ENCODE measurements at places on chromosomes 7 and 10. TPM values are rescaled to one million over a fixed set of nuclear protein-coding genes. Genes with fewer than 3 reads are reported as not detected.

Gene FKBP6
- not detected for total RNA-seq

Gene GCK
- 0.55 TPM for total RNA-seq

Gene GATA3
- not detected for total RNA-seq

Gene UCMA
- not detected for total RNA-seq

DNA sequence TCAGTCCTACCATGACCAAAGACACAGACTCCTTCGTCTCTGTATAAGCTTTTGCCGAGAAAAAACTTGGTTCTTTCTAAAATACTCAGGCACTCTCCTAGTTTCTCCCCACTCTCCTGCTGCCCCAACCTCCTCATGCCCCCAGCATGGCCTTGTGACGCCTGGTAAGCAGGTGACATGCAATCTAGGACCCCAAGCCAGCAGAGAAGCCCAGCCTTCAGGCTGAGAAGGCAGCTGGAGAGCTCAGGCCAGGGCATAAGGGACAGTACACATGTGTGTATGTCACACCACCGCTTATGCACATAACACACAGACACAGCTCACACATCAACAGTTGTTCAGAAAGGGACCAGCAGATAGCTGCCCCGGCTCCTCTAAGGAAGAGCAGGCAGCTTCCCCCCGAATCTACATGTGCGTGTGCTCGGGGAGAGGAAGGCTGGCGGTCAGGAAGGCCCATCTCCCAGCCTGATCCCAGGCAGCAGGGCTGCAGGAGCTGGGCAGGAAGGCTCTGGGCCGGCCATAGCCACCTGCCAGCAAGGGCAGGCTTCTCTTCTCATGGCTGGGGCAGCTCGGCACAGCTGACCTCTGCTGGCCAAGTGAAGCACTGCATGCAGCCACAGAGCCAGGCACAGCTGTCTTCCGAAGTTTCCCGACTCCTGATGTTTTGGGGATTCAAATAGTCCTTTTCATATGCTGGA is 8.5 kb downstream of the DDX56 start:
- H3K36me3 ChIP-seq, result peaks cover 69% of the 10 kb centered on the region
- H3K4me1 ChIP-seq, result peaks cover 18% of the 10 kb centered on the region
- H3K27ac ChIP-seq, result peak overlapping the region; percentile 7

- H3K4me3 ChIP-seq, result no peak overlapping the region
- H3K27me3 ChIP-seq, result no peaks in the 10 kb centered on the region
- peak; percentile 31 for DNase-seq
These were observed 43.9 kb upstream of the EEPD1 start for GRCh38 chr7:36109013-36109627.

DNA sequence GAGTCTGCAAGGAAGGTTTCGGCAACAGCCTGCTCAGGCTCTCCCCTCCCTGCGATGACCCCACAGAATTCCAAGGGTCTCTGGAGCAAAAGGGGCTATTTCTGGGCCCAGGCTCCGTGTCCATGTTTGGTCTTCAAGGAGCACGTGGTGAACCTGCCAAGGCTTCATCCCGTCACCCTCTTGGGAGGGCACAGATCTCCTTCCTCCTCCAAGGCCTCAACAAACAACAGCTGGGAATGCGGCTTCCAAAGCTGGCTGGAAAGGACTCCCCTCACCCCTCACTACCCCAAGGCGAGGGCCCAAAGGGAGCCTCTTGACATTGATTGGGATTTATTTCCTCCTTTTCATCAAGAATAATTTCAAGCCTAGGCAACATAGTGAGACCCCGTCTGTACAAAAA is 14.0 kb upstream of the KPNA7 start:
- no peak for DNase-seq
- H3K36me3 ChIP-seq, result no peaks in the 10 kb centered on the region
- no peak overlapping the region for H3K4me3 ChIP-seq
- H3K27me3 ChIP-seq, result no peaks in the 10 kb centered on the region
- H3K4me1 ChIP-seq, result peaks cover 9% of the 10 kb centered on the region
- H3K27ac ChIP-seq, result no peak overlapping the region

Gene SEMA3D
- 3.1 TPM for total RNA-seq

DNA sequence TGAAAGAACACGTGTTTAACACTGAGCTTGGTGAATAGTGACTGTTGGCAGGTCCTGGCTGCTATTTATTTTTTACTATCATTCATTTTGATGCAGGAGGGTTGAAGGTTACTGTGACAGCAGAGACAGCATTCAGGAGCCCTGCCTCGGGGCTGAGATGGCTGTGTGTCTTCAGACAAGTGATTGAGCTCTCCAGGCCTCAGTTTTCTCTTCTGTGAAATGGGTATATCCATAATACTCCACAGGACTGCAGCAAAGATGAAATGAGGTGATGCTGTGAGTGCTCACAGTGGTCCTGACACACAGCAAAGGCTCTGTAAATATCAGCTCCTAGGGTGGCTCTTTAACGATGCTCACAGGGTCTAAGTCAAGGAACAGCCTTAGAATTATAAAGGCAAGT is 295.2 kb downstream of the GFRA1 start:
- H3K27ac ChIP-seq, result no peak overlapping the region
- H3K4me3 ChIP-seq, result no peak overlapping the region
- no peak for DNase-seq
- no peaks in the 10 kb centered on the region for H3K36me3 ChIP-seq
- no peaks in the 10 kb centered on the region for H3K4me1 ChIP-seq

DNA sequence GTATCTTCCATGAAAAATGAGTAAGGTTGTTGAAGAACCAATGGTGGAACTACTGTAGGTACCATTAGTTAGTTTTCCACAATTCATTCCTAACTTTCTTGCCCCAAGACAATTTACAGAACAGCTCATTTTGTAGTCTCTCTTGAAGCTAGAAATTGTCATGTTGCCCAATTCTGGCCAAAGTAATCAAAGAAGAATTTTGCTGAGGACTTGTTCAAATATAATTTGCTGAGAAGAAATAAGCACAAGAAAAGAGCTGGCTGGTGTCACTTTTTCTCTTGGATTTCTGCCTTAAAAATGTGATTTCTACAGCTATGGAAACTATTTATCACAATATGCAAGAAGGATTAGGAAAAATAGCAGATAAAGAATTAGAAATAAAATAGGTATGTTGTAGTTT is 199.2 kb upstream of the SEMA3A start:
- no peaks in the 10 kb centered on the region for H3K27me3 ChIP-seq
- no peak for DNase-seq
- no peaks in the 10 kb centered on the region for H3K36me3 ChIP-seq
- H3K4me1 ChIP-seq, result no peaks in the 10 kb centered on the region
- H3K27ac ChIP-seq, result no peak overlapping the region
- H3K4me3 ChIP-seq, result no peak overlapping the region

DNA sequence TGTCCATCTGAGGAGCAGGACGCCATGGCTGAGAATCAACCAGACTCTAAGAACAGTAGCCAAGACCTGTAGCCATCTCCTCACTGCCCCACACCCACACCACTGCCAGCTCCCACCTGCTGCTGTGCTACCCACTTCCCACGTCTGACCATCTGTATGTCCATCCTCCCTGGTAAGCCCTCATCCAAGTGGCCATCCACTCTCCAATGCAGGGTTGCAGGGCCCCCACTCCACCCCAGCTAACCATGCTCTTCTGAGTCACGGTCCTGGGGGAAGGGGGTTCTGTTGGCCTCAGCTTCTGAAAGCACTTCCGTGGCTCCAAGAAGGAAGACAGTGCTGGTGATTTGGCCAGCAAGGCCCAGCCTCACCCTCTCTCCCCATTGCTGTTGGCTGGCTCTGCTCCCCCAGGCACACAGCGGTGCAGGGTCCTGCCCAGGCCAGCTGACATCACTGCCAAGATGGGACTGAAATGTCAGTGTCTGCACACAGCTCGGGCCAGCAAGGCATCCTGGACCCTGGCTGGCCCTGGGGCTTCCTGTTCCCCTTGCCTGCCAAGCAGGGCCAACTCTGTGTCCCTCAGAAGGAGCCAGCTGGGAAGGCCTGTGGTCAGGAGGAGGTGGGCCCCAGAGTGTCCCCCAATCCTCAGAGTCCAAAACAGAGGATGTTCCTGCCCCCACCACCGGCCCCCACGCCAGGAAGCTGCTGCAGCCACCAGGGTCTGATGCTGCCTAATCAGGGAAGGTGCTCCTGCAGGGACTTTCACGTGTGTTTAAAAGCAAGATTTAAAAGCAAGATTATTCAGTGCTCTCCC is 17.5 kb downstream of the RASGEF1A start:
- H3K27me3 ChIP-seq, result no peaks in the 10 kb centered on the region
- DNase-seq, result no peak
- no peaks in the 10 kb centered on the region for H3K4me1 ChIP-seq
- no peak overlapping the region for H3K27ac ChIP-seq
- no peak overlapping the region for H3K4me3 ChIP-seq
- H3K36me3 ChIP-seq, result no peaks in the 10 kb centered on the region

GRCh38 chr7:154917808-154918160 is 85.1 kb downstream of the PAXIP1 start:
- H3K4me3 ChIP-seq, result no peak overlapping the region
- peaks cover 8% of the 10 kb centered on the region for H3K4me1 ChIP-seq
- H3K27me3 ChIP-seq, result no peaks in the 10 kb centered on the region
- H3K27ac ChIP-seq, result no peak overlapping the region
- DNase-seq, result no peak
